Activated T-cell treated with anti-CD3 and anti-CD28 coated beads, Interleukin-2, amount 50 U/mL, for 24 hours (primary cell): ENCODE measurements at places on chromosomes 4 and X.

GRCh38 chr4:89879215-89879614 lies 15.4 kb upstream of the MMRN1 start:
- peaks cover 8% of the 10 kb centered on the region for H3K4me1 ChIP-seq
- no peak for DNase-seq
- no peaks in the 10 kb centered on the region for H3K36me3 ChIP-seq
- peaks cover 6% of the 10 kb centered on the region for H3K27me3 ChIP-seq
- H3K27ac ChIP-seq: no peak overlapping the region

DNA sequence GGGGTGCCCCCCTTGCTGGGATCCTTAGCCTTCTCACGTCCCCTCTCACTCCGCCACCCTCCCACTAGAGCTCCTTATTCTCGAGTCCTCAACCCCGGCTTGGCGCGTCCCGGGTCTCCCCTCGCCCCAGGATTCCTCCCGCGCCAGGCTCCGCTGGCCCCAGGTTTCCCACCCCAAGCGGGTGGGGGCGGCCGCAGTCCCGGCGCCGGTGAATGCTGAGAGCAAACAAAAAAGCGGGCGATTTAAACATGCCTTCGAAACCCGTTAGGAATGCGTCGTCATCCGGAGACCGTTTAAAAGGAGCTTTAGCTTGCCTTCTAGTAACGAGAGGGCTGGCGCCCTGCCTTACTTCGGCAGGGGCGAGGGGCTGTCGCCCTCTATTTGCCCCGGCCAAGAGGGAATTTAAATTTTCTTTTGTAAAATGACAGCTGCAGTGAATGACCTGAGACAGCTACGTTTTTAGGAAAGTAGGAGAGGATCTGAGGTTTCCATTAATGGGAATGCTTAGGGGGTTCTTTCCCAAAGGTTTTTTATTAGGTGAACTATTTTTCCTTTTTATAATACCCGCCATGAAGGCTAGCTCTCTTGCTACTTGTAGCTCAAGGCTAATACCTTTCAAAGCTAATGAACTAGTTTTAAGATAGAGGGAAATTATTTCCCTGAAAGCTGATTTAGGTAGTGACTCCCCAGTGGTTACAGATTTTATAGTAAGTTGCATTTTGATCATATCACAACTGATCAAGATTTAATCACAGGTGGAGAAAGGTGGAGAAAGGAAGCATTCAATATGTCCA lies 3.1 kb downstream of the JADE1 start:
- peak overlapping the region; percentile 89 for H3K27ac ChIP-seq
- no peaks in the 10 kb centered on the region for H3K27me3 ChIP-seq
- peak overlapping the region; percentile 88 for H3K4me3 ChIP-seq
- peaks cover 36% of the 10 kb centered on the region for H3K36me3 ChIP-seq
- DNase-seq: no peak

DNA sequence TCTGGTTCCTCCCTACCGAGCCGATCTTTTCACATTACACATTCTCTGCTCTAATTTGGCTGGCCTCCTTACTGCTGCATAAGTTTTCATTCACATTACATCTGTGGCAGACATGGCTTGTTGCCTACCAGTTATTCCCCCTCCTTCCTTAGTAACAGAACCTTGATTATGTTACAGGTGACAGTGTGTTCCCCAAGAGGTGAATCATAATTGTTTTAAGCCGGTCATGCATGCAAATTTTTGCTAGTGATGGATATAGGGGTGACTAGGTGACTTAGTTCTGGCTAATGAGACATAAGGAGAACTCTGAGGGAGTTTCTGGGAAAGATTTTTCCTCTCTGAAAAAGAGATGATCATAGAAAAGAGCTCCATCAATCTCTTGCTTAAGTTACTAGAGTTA lies 8.4 kb upstream of the LAMP2 start:
- H3K27me3 ChIP-seq: no peaks in the 10 kb centered on the region
- no peaks in the 10 kb centered on the region for H3K36me3 ChIP-seq
- no peaks in the 10 kb centered on the region for H3K4me1 ChIP-seq
- H3K4me3 ChIP-seq: no peak overlapping the region

DNA sequence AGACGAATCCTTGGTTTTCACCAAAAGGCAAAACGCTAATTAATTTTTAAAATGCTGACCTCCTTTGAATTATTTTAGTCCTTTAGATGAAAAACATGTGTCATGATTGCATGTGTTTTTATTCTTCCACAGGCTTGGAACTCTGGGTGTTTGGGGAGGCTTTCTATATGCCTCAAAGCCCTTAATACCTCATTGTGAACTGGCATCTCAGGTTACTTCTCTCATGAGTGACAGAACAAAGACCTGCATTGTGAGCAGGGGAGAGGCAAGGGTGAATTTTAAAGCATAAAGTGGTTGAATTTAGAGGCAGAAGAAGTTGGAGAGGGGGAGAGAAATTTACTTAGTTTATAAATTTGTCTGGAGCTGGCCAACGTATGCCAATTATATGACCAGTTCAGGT lies 119.5 kb downstream of the ARSF start:
- no peaks in the 10 kb centered on the region for H3K36me3 ChIP-seq
- no peak for DNase-seq
- H3K27me3 ChIP-seq: peaks cover 3% of the 10 kb centered on the region
- H3K4me1 ChIP-seq: no peaks in the 10 kb centered on the region

DNA sequence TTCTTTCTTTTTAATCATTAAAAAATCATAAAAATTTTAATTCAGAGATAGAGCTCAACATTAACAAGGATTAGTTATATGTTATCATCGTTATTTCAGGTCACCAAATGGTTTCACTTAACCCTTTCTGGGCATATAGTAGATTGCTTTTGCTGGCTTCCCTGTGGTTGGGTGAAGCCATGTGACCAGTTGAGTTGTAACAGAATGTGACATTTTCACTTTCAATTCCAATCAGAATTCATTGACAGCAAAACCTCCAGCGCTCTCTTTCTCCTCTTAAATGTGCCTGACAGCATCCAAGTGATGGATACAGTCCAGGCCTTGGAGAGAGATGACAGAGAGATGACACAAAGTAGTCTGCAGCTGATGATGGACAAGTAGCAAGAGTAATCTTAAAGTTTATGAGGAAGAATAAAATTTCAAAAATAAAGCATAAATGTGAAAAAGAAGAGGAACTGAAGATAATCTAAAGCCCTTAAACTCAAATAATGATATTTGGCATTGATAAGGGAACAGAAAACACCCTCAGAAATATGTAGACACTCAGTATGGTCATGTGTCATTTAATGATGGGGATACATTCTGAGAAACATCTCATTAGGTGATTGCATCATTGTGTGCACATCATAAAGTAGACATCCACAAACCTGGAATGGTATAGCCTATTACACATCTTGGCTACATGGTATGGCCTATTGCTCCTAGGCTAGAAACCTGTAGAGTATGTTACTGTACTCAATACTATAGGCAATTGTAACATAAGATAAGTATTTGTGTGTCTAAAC lies 92.3 kb upstream of the QRFPR start:
- H3K4me1 ChIP-seq: peaks cover 2% of the 10 kb centered on the region
- H3K4me3 ChIP-seq: no peak overlapping the region
- no peaks in the 10 kb centered on the region for H3K36me3 ChIP-seq
- no peak overlapping the region for H3K27ac ChIP-seq
- H3K27me3 ChIP-seq: peaks cover 9% of the 10 kb centered on the region

DNA sequence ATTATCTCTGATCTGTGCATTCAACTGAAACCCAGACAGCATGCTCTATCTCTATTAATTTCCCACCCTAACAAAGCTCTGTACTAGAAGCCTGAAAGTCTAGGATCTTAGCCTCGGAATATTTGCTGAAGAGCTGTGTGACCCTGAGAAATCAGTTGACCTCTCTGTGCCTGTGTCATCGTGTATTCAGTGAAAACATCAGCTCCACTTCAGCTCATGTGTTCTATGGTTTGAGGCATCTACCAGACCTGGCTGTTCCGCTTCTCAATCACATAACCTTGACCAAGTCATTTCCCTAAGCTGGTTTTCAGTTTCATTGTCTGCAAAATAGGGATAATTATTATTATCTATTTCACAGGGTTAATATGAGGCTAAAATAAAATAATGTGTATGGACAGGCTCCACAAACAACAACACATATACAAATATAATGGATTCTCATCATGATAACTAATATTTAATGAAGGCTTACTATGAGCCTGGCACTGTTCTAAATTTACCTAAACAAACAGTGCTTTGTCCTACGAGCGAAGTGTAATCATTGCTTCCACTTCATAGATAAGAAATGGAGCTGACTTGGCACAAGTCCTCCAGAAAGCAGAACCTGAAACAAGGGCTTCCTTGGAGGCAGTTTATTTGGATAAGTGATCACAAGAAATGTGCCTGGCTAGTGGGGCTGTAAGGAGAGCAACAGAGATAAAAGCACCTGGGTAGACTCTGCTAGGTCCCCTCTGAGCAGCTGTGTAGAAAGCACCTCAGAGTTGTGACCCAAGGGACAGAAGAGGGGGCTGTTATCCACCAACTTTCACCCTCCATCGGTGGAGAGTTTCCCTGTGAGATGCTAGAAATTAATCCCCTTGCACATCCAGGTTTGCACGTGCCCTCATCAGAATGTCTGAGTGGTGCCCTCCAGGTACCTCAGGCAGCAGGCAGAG lies 356.9 kb downstream of the RAB28 start:
- H3K27me3 ChIP-seq: no peaks in the 10 kb centered on the region
- no peak for DNase-seq
